Epithelial cell of proximal tubule (primary cell): ENCODE measurements at places on chromosomes 6 and 20.

DNA sequence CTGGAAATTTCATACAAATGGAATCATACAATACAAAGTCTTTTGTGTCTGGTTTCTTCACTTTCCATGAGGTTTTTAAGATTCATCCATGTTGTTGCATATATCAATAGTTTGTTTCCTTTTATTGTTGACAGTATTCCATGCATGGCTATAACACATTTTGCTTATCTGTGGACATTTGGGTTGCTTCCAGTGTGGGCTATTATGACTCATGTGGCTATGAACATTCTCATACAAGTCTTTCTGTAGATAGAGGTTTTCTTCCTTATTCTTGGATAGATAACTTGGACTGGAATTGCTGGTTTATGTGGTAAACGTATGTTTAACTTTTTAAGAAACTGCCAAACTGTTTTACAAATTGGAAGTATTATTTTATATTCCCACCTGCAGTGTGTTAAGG, 30.0 kb upstream of the KIF6 start:
- no peak for DNase-seq

DNA sequence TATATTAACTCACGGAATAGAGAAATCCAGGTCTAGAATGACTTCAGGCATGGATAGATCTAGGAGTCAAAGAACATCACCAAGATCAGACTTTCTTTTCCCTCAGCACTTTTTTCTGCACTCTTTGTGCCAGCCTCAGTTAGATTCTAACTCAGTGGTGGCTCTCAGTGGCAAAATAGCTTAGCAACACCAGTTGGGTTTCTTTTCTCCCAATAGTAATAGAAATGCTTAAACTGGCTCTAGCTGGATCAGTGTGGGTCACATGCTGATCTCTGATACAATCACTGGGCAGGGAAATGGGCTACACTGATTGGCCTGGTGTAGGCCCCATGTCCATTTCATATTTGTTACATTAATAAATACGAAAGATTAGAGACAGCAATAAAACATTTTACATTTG, 44.2 kb upstream of the ARFGEF2 start:
- no peak for DNase-seq

DNA sequence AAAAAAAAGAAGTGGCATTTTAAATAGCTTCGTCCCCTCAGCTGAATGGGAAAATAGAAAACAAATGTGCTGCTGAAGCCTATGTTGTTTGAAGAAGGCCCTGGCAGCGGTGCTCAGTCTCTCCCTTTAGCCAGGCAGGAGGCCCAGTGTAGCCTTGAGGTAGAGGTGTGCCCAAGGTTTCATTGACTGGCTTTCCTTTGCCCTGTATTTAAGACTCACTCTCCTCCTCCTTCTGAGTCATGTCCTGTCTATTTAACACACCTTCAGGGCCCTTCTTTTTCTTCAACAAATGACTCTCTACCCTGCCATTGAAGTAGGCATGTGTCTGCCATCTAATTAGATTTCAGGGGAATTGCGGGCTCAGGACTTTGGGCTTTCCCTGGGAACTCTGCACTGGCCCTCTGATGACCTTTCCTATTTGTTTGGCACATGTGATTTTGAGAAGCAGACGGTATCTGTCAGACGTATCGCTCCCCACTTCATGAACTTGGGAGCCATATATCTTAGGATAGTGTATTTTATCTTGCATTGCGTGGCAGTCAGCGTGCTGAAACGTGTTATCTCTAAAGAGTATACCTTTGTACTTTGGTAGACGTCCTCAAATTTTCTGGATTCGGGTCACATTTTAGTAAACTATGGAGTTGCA, 4.3 kb downstream of the TJAP1 start:
- DNase-seq, result no peak

- no peak for DNase-seq
Observed at GRCh38 chr6:167000759-167001158, 1.6 kb downstream of the CEP43 start.

DNA sequence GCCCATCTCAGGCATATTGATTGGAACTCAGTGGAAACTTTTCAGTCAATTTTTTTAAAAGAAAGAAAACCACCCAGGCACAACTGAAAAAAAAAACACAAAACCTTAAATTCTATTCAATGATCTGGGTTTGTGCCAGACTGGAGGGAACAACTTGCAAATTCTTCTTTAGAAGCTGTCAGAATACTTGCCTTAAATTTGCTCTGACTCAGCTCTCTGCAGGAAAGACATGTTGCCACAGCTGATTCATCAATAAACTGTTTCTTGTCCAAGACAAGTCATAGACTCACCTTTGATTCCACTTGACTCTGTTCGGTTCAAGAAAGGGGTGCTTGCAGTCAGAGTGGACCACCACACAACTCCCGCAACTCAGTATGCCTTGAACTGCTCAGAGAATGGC, 117.8 kb upstream of the F13A1 start:
- DNase-seq, result no peak

GRCh38 chr6:16827627-16828026, 66.4 kb upstream of the ATXN1 start:
- no peak for DNase-seq

DNA sequence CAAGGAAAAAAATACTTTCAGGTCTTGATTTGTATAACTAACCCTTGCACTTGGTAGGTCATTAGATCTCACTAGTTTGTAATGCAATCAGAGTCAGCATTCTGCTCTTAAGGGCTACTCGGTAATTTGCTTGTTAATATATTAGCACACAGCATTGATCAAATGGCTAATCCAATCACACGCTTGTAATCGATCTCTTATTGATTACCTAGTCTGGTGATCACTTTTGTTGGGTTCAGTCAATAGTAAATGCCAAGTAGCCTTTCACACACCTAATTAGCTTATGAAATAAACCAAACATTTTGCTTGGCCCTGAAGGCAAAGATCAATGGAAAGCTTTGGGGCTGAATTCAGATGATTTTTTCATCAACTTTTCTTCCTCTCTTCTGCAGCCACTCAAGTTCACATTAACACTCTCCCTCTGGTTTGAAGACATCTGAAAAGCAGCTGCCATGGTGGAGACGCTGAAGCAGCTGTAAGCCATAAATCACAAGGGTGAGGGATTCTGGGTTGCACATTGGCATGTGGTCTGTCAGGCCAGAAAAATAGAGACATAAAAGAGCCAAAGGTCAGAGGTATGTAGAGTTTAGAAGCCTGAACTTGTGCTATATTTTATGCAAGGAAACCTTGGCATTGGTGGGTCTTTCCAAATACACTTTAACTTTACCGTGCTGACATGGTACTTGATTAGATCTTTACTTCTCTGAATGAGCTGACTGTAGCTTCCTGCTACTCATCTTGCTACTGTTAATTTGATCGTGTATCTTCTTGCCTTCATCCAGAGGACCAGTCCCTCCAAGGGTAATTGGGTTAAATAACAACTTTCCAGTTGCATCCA, 234.4 kb downstream of the SIM1 start:
- no peak for DNase-seq

DNA sequence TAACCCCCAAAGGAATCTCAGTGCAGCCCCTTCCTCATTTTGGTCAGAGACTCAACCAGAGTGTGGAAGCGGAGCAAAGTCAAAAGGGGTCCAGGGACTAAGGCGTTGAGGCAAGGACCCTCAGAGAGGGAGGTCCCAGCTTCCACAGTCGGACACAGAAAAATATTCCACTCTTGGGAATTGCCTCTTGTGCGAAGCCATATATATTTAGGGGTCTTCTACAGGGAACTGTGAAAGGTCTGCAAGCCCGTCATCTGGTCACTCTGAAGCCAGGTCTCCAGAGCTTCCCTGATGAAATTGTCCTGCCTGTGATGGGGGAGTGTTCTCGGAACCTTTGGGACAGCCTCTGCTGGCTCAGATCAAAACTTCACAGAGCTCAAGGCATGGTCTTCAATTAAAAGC, 160.8 kb downstream of the TBXT start:
- no peak for DNase-seq

DNA sequence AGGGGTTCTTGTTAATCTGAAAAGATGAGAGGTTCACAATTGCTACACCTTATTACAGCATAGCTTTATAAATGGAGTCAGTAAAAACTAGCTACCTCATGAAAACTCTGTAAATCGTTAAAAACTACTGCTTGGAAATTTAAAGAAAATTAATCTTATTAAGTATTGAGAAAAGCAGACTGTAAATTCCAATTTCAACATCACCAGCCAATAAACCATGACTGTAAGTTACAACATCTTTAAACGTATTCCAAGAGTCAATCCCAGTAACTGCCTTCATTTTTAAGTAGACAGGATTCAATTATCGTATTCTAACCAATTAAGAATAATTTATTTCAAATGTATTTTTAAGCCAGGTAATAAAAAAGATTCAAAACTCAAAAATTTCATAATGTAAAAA, 70.3 kb downstream of the ATG5 start:
- DNase-seq, result no peak

DNA sequence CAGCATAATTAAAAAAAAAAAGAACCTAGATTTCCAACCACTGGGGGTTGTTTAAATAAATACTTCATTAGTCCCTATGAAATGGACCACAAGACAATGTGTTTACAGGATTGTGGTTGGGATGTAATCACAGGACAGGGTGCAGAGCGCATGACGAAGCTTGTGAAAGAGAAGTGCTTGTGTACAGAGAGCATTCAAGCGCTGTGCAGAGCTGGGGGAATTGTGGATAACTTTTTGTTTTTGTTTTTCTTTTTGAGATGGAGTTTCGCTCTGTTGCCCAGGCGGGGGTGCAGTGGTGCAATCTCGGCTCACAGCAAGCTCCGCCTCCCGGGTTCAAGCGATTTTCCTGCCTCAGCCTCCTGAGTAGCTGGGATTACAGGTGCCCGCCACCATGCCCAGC, 22.3 kb downstream of the LAMA5 start:
- no peak for DNase-seq

- no peak for DNase-seq
Observed at GRCh38 chr6:108580646-108581045, 19.9 kb downstream of the FOXO3 start.

GRCh38 chr6:13668291-13668928, 43.2 kb downstream of the RANBP9 start:
- no peak for DNase-seq

DNA sequence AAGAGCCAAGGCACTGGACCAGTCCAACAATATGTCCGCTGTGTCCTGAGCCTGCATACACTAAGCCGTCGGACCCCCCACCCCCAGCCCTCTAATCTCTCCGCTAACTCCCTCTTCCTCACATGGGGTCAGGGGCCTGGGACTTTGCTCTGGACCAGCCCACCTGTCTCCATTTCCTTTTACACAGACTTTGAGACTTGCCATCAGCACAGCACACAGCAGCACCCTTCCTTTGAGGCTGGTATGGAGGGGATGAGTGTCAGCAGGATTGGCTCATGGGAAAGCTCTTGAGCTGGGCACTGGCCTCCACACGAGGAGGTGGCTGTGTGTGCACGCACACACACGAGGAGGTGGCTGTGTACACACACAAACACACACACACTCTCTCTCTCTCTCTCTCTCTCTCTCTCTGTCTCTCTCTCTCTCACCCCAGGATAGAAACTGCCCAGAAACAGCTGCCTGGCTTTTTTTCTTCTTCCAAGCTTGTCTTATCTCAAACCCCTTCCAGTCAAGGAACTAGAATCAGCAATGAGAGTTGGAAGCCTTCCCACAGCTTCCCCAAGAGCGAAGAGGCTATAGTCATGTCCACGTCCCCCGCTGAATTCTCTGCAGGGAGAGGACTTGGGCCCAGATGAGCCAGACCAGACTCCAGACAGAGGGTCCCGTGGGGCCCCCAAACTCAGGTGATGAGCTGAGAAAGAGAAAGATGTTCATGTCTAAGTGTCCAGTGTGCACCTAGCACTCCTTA, 18.6 kb downstream of the SLC9A8 start:
- no peak for DNase-seq
